Lower leg skin (tissue), 4 donors: ENCODE measurements at places on chromosomes 13 and 19. TPM values are rescaled to one million over a fixed set of nuclear protein-coding genes. Genes with fewer than 3 reads are reported as not detected.

DNA sequence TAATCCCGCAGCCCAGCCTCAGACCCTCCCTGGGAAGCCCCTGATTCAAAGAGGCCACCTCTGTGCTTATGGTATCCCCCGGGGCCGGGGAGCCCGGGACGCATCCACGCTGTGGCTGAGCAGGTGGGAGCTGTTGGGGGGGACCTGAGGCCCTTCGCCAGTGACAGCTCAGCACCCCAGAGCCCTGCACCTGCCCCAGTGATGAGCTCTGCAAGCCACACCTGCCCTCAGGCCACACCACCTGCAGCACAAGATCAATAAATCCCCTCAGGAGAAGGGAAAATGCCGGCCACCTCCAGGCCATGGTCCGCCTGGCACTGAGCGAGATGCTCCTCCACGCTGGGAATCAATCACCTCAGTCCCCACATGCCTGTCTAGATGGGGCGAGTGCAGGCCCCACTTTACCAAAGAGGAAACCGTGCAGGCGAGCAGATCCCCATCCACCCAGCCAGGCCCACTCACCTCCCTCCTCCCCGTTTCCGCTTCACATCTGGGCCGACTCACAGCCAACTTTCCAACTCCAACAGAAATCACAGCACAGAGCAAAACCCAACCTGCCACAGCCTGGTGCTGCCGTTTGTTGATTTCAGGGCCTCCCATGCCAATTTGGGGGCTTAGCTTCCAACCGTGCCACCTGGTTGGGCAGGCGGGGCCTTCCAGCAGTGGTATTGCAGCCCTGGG lies 12.8 kb downstream of the MOB3A start:
- DNase-seq = no peak

- peak; percentile 95 for DNase-seq
These were observed 1.5 kb downstream of the ERF start for GRCh38 chr19:42253245-42254088.

GRCh38 chr13:112715210-112715609 lies 25.4 kb downstream of the ATP11A start:
- no peak for DNase-seq

DNA sequence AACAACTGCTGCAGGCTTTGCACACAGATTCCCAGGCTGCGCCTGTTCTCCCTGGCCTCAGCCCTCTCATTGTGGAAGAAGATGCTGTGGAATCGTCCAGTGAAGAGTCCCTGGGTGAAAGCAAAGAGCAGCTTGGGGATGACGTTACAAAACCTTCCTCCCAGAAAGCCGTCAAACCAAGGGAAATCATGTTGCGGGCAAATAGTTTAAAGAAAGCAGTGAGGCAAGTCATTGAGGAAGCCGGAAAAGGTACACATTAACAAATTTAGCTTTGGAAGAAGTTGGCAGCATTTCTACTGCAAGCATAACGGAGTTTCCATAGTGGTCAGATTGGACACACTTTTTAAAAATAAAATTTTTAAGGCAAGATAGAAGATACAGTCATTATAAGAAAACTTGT lies 82.9 kb upstream of the AKAP11 start:
- DNase-seq = no peak

- no peak for DNase-seq
These were observed 290.7 kb upstream of the MIR17HG start for GRCh38 chr13:91056746-91057145.

GRCh38 chr13:57137585-57137984 lies 3.1 kb upstream of the PRR20A start:
- no peak for DNase-seq

- DNase-seq = no peak
These were observed 11.4 kb downstream of the LPAR6 start for GRCh38 chr13:48401480-48401879.

GRCh38 chr13:59261928-59262488 lies 901.7 kb downstream of the DIAPH3 start:
- no peak for DNase-seq

DNA sequence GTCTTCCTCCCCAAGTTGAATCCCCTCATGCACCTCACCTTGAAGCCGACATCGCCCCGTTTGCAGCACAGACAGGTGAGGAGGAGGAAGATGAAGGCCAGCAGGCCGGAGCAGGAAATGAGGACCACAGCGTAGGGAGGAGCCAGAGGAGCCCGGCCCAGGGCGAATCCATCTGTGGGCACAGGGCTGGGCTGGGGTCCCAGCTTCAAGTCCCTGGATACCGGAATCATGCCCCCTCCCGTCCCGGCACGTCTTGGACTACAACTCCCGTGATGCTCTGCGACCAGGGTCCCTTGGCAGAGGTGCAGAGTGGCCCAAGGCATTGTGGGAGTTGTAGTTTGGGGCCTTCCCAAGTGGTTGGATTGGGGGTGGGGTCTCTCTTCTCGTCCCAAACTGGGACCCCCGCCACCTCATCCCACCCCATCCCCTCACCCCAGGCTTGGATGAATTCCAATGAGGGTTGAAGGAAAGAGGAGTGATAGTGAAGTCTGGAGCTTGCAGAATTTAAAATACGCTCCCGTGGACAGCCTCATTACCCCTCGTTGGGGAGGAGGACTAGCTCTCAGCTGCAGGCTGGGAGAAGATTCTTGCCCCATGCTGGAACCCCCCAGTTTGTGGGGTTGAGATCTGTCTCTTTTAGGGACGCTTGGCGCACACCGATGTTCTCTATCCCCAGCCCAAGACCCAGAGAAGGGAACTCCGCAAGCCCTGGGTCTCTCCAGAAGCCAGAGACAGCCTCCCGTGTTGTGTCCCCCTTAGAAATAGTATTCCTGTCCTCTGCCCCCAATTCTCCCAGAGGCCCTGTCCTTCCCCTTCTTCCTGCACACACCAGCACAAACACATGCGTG lies 990 bp downstream of the LMTK3 start:
- DNase-seq = peak; percentile 93

GRCh38 chr13:25775986-25776385 lies 275.8 kb downstream of the SHISA2 start:
- no peak for DNase-seq

GRCh38 chr13:81770868-81771505 lies 1430.1 kb upstream of the SPRY2 start:
- DNase-seq = no peak

GRCh38 chr19:47490847-47491246 lies 6.8 kb upstream of the KPTN start:
- DNase-seq = no peak

- no peak for DNase-seq
These were observed 11.3 kb downstream of the STARD13 start for GRCh38 chr13:33274264-33274663.

DNA sequence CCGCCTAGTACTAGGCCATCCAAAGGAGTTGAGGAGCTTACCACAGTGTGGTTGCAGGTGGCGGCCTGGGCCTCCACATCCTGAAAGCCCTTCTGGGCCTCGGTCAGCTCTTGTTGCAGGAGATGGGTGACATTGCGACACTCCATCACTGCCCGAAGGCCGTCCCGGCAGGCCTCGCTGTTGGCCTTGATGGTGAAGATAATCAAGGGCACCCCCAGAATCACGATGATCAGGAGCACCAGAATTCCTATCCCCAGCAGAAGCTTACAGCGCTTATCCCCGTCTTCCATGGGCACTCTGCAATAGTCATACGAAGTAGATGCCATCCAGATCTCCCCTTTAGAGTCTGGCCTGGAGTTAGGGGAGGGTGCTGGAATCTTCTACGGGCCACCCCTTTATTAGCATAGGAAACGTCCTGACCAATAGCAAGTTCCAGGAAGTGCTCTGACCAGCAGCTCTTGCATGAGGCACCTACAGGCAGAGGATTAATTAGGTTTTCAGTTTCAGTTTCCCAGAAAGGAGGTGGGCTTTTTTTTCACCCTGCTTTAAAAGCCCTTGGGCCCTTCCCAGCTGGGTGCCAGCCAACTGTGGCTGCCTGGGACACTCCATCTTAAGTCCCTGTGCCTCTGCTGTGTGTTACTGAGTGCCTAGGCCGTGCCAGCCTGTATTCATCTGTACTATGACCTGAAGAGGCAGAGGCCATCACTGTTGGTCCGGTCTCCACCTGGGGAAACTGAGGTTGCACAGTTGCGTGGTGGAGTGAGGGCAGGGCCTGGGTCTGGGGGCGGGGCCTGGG lies at the start of gene BST2:
Gene BST2 (minus strand): TSS at position 381 of the 796 bp plus-strand sequence. CDS start 55 bp downstream, at position 326.
- DNase-seq = no peak

The KRTDAP gene
- 21,423 TPM for total RNA-seq

The S1PR5 gene
- total RNA-seq = 34.9 TPM

The PEG3 gene
- total RNA-seq = 7.6 TPM

The ASF1B gene
- not detected for total RNA-seq

The TEX29 gene
- not detected for total RNA-seq

The ZNF850 gene
- total RNA-seq = 1.6 TPM
